Activated CD4-positive, alpha-beta T cell treated with anti-CD3 and anti-CD28 coated beads, Interleukin-2, amount 10 ng/mL, durations not matched to agents 7 days and 5 days (primary cell): ENCODE measurements at places on chromosomes 2 and 18. TPM values are rescaled to one million over a fixed set of nuclear protein-coding genes. Genes with fewer than 3 reads are reported as not detected.

Gene SDC1
- not detected for total RNA-seq

Gene GRP
- not detected for total RNA-seq

Gene RABL2A
- 17.9 TPM for total RNA-seq

Gene ZNF521
- total RNA-seq = not detected

Gene COBLL1
- not detected for total RNA-seq

Gene ZNF892
- 4.0 TPM for total RNA-seq

Gene DSG1
- not detected for total RNA-seq

Gene CRYGD
- not detected for total RNA-seq

Gene VWA3B
- total RNA-seq = not detected

Gene LYPD1
- total RNA-seq = not detected

Gene KRTCAP3
- total RNA-seq = 7.1 TPM

Gene RAMP1
- total RNA-seq = 4.9 TPM

Gene TTN
- 12.3 TPM for total RNA-seq

Gene AQP12A
- not detected for total RNA-seq

Gene BCS1L
- total RNA-seq = 58.6 TPM

Gene CFC1
- total RNA-seq = not detected

Gene C1GALT1C1L
- not detected for total RNA-seq

Gene ELOA2
- not detected for total RNA-seq

Gene POLR1A
- total RNA-seq = 34.5 TPM

Gene RNF152
- 0.17 TPM for total RNA-seq

Gene UGT1A5
- total RNA-seq = not detected

Gene SCG2
- 0.10 TPM for total RNA-seq

Gene SPR
- 0.12 TPM for total RNA-seq

Gene VSNL1
- not detected for total RNA-seq

Gene SMYD1
- total RNA-seq = not detected

Gene KCNK3
- not detected for total RNA-seq

Gene IL36B
- not detected for total RNA-seq

Gene DTNA
- total RNA-seq = not detected

Gene FER1L5
- not detected for total RNA-seq

Gene ABHD3
- total RNA-seq = 53.4 TPM

Gene ALPP
- total RNA-seq = not detected

Gene KCNG3
- 0.12 TPM for total RNA-seq

Gene PAX8
- 0.69 TPM for total RNA-seq
